ENCODE measurements at places on chromosomes 16 and 17.

DNA sequence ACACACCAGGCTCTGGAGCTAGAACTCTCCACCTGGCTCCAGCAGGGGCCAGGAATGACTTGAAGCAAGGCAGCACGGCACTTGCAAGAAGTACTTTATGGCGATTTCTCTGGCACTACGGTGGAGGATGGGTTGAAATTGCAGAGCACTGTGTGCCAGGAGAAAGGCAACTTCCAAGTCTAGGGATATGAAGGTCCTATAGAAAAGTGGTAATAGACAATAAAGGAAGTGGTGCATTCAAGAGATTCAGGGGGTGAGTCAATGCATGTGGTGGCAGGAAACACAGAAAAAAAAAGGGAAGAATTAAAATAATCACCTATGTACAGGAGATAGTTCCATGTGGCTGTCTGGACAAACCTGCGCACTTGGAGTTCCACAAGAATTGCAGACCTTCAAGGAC lies 240.3 kb upstream of the DYNLRB2 start:
- DNase-seq: no peak

DNA sequence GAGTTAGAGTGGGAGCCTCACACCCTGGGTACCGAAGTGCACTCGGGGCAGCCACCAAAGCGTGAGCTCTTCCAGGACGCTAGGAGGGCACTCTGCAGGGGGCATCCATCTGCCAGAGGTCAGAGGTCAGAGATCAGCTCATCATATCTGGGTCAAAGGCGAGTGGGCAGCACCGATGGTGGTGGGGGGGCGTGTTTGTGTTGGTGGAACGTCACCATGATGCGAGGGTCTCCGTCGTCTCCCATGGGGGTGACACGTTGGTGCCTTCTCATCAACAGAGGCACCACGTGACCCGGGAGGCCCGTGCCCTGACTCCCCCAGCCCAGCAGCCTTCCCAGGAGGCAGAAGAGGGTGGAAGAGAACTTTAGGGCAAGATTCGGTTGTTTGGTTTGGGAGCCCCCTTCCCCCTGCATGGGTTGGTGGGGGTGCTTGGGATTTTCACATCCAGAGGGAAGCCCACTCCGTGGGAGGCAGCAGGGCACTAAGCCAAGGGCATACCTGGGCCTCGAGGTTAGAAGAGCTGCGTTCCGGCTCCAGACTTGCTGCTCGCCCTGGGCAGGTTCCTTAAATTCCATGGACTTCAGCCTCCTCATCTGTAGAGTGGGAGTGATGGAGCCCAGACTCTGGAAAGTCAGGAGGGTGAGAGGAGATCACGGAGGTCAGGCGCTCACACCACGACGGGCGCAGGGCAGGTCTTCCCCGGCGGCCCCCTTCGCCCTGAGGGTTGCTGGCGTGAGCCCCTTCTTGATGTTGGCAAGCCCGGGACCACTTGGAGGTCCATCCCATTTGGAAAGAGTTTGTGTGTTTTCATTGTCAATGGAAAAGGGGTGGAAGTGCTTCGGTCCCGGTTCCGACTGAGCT lies 14.0 kb downstream of the CRISPLD2 start:
- no peak for DNase-seq

DNA sequence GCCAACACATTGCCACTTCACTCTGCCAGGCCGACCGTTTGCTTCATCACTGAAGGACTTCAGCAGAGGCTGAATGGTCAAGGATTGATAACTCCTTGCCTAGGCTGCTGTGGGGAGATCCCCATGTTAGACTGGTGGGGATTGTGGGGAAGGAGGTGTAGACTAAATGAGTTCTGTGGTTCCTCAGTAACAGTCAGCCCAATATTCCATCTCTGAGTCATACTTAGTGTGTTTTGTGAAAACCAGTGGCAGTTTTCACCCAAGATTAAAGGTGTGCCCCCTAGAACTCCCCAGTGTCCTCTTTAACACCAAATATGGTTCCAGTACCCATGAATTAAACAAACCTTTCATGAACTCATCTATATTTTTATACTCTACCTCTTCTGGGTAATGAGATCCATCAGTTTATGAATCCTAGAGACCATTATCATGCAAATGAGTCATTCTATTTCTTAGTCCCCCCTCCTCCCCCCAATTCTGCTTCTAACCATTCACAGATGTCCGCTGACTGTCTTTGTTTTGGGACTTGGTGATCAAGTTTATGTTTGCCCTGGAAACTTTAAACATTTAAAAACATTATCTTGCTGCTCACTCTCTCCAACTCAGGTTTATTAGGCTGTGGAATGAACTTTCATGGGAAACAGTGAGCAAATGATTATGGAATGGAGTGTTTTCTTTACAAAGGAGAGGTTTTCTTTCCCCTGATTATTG lies 66.8 kb upstream of the GAS7 start:
- no peak for DNase-seq

GRCh38 chr16:30445408-30446202 lies at the start of gene SEPHS2:
Gene SEPHS2 (minus strand): TSS chr16:30445874. CDS start chr16:30445727, 147 bp downstream.
- DNase-seq: peak; percentile 93

DNA sequence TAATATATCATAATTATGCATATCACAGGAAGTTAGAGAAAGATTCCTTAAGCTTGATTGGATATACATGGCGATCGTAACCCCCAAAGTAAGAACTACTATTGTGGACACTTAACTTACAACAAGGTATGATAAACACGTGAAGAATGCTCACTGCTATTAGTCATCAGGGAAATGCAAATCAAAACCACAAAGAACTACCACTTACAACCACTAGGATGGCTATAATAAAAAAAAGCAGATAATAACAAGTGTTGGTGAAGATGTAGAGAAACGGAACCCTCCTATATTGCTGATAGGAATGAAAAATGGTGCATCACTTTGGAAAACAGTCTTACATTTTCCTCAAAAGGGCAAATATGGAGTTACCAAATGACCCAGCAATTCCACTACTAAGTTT lies 265.9 kb downstream of the SLC39A11 start:
- no peak for DNase-seq

DNA sequence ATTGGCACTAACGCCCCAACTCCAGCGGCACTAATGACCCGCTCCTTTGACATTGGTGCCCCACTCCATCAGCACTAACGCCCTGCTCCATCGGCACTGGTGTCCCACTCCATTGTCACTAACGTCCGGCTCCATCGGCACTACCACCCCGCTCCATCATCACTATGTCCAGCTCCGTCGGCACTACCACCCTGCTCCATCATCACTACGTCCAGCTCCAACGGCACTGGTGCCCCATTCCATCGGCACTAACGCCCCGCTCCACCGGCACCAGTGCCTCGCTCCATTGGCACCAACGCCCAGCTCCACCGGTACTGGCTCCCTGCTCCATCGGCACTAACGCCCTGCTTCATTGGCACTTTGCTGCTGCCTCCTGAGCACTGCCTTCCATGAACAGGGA lies 7.5 kb downstream of the ZNF213 start:
- no peak for DNase-seq

DNA sequence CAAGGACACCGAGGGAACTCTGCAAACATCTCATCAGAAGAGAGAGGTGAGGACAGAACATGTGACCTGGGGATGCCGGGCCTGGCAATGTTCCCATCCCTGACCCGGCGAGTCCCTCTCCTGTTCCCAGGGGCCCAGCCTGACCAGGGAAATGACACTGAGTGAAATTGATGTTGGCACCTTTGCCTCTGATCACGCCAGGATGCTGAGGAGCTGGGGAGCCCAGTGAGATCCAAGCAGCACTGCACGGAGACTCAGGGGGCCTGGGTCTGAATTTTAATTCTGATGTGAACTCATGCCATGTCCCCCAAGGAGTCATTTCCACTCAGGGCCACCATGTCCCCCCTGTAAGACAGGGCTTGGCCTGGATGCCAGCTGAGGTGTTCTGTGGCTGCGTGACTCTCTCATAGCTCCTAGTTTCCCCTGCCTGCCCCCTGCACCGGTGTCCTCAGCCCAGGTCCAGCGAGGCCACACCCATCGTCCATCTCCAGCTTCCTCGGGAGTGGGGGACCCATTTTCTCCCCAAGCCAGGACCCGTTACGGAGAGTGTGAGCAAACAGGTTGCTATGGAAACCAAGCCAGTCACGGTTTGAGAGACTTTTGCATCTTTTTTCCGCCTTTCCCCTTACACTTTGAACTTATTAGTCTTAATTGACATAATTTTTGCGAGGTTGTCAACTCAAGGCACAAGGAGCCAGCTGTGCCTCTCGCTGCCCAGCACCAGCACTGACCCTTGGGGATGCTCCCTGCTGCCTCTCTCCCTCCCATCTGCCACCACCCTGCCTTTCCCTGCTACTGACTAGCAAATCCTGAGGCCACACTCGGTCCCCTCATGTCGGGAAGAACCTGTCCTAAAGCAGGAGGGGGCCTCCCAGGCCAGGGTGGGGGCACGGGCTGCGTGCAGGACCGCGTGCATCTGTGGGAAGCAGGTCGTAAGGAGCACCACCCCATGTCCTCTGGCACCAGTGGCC lies 150.0 kb downstream of the SDK2 start:
- no peak for DNase-seq

DNA sequence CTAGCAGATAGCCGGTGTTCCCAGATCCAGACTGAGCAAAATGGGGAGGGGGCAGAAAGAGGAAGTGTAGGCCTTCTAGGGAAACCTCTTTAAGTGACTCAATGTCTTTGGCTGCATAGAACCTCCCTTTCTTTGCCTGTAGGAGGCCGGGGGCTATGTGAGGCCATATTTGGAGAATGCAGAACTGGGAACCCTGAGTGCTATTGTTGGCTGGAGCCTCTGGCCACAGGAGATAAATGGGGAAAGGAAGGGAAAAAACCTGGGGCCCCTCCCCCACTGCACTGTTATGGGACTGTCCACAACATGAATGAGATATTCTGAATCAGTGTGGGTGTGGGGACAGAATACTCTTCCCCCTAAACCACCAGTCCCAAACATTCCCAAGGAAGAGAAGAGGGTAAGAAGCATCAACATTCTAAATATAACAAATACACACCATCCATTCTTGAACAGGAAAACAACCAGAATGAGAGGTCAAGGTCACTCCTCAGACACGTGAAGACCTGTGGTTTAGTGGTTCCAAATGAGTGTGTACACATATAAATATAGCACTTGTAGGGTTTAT lies 2.4 kb downstream of the VPS25 start:
- DNase-seq: no peak

- no peak for DNase-seq
Observed at GRCh38 chr17:50177476-50177875, 11.7 kb downstream of the SGCA start.

DNA sequence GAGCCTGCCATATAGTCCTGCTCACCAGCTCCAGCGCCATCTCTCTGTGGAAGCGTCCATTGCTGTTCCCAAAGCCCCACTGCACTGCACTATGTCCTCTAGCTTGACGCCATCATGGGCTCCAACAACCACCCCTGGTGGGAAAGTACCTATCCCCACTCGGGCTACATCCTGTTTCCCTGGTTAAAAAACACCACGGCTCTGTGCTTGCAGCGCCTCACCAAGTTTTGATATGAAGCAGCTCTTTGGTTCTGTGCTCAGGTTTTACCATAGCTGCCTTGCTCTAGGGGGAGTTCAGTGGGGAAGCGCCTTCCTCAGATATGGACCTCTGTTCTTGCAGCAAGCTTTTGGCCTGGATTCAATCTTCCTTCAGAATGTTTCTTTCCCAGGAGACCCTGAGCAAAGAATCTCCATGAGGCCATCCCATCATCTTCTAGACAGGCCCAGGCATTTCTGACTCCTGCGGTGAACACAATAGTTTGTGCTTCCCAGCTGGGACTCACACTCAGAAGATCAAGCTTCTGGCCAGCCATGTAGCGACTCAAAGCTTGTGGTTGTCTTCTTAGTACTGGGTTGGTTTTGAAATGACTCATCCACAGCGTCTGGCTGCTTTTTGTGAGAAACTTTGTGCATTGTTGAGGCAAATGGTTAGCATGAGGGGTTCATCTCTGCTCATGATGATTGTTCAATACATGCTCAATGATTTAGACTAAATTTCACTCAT lies 39.5 kb downstream of the DYNLRB2 start:
- DNase-seq: peak; percentile 54

GRCh38 chr16:31274831-31275816 lies 15.3 kb downstream of the ITGAM start:
- DNase-seq: no peak

DNA sequence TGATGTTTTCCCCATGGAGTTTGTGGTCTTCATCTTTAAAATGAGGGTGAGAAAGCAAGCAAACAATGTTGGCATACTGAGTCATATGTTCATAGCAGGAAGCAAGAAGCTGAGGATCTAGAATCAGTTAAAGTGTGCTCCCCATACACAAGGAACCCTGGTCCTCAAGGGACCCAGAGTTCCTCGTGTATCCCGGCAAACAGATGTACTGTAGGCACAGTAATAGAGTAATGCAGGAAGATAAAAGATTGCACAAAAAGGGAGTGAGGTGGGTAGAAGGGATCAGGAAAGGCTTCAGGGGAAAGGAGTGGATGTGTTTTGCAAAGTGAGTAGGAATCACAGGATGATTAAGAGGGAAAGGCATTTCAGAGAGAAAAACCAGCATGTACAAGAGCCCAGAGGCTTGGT lies 412.3 kb upstream of the CDH11 start:
- DNase-seq: no peak

DNA sequence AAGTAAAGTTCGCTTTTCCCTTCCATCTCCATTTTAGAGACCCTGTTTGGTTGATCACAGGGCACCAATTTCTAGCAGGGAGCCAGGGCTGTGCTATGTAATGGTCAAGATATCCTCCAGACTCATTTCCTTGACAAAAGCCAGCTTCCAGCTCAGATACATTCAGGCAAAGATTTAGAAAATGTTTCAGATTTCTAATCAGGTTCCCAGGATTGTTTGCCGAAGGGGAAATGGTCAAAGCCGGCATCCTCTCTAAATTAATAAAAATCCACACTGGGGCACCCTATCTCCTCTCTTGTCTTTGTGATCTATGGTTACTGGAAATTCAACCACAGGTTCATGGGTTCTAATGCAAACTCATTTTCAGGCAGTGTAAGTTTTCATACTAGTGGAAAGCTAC lies 686.8 kb upstream of the KIF2B start:
- no peak for DNase-seq

GRCh38 chr17:32102646-32103186 lies 39.6 kb upstream of the RHOT1 start:
- DNase-seq: no peak

GRCh38 chr17:68612923-68613292 lies 11.7 kb upstream of the FAM20A start:
- DNase-seq: no peak

DNA sequence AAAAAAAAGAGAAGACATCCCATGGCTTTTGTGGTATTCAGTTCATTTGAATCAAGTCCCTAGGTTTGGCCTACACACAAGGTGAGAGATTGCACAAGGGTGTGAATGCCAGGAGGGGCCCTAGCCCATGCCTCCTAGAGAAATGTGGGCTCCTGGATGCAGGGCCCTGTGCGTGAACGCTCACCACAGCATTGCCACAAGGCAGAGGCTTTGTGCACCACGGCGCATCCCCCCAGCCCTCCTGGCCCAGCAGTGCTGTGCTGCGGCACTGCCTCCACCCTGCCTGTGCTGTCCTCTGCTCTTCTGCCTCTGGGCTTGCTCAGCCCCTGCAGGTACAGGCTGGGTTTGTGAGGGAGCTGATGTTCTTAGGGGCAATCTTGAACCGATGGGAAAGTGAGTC lies 80.9 kb upstream of the MED9 start:
- DNase-seq: no peak

DNA sequence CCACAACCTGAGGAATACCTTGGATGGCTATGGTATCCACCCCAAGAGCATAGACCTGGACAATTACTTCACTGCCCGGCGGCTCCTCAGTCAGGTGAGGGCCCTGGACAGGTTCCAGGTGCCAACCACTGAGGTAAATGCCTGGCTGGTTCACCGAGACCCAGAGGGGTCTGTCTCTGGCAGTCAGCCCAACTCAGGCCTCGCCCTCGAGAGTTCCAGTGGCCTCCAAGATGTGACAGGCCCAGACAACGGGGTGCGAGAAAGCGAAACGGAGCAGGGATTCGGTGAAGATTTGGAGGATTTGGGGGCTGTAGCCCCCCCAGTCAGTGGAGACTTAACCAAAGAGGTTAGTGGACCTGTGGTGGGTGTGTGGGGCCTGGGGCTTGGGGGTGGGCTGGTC lies 3.1 kb downstream of the NFE2L1 start:
- DNase-seq: no peak
